Spleen (tissue), 13 donors: ENCODE measurements at places on chromosomes 5 and 9.
A peak's percentile ranks its signal among the peaks of the same experiment; 100 is the strongest.

- DNase-seq: no peak
- no peaks in the 10 kb centered on the region for H3K36me3 ChIP-seq
- H3K4me3 ChIP-seq: no peak overlapping the region
- H3K4me1 ChIP-seq: no peaks in the 10 kb centered on the region
- no peaks in the 10 kb centered on the region for H3K27me3 ChIP-seq
These were observed 410.2 kb downstream of the PRR16 start for GRCh38 chr5:120874081-120874862.

DNA sequence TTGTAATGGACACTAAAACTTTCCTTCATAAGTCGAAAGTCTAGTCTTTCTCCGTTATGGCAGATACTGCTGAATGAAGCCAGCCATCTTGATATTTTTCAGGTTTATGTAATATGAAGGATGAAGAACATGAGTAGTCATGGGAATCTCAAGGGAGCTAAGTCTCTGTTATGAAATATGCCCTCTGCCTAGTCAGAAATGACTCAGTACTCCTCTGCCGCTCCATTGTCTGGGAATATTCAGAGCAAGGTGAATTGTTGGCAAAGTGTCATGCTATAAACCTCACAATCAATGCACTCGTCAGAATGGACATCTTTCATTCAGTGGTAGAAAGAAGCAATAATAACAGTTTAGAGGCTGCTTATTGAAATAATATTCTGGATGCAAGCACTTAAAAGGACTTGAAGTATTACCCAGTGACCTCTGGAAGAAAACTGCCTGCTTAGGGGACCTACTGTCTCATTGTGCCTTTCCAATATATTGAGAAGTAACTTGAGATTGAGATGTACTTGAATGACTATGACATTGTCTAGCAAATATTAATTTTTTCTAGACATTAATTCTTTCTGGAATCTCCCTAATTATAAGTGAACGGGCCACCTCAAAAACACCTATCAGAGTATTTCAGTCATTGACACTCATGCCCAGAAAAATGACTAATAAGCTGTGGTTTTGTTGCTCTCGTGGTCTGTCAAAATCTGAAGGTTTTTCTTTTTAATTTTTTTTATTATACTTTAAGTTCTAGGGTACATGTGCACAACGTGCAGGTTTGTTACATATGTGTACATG, 1011.5 kb upstream of the ACO1 start:
- H3K36me3 ChIP-seq: no peaks in the 10 kb centered on the region
- no peaks in the 10 kb centered on the region for H3K27me3 ChIP-seq
- H3K4me3 ChIP-seq: no peak overlapping the region
- DNase-seq: no peak
- H3K4me1 ChIP-seq: no peaks in the 10 kb centered on the region

- no peaks in the 10 kb centered on the region for H3K36me3 ChIP-seq
- H3K4me3 ChIP-seq: no peak overlapping the region
- H3K4me1 ChIP-seq: no peaks in the 10 kb centered on the region
- H3K27ac ChIP-seq: no peak overlapping the region
- no peak for DNase-seq
These were observed 19.9 kb upstream of the PLPP1 start for GRCh38 chr5:55554585-55555202.

DNA sequence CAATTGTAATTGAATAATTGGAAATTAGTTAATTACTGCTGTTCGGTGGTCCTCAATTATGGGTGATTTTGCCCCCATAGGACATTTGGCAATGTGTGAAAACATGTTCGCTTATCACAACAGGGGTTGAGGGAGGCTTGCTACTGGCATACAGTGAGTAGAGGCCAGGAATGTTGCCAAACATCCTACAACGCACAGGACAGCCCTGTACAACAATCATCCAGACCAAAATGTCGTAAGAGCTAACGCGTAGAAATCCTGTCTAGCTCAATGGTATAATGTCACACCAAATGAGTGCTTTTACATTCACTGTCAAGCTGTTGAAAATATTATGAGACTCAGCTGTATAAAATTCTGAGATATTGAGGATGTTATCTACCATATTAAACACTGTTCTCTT, 464.4 kb upstream of the TUSC1 start:
- no peak for DNase-seq
- H3K36me3 ChIP-seq: no peaks in the 10 kb centered on the region
- H3K4me3 ChIP-seq: no peak overlapping the region

GRCh38 chr5:103340717-103341388, 82.3 kb downstream of the MACIR start:
- H3K36me3 ChIP-seq: no peaks in the 10 kb centered on the region
- DNase-seq: no peak
- no peaks in the 10 kb centered on the region for H3K4me1 ChIP-seq
- H3K4me3 ChIP-seq: no peak overlapping the region

DNA sequence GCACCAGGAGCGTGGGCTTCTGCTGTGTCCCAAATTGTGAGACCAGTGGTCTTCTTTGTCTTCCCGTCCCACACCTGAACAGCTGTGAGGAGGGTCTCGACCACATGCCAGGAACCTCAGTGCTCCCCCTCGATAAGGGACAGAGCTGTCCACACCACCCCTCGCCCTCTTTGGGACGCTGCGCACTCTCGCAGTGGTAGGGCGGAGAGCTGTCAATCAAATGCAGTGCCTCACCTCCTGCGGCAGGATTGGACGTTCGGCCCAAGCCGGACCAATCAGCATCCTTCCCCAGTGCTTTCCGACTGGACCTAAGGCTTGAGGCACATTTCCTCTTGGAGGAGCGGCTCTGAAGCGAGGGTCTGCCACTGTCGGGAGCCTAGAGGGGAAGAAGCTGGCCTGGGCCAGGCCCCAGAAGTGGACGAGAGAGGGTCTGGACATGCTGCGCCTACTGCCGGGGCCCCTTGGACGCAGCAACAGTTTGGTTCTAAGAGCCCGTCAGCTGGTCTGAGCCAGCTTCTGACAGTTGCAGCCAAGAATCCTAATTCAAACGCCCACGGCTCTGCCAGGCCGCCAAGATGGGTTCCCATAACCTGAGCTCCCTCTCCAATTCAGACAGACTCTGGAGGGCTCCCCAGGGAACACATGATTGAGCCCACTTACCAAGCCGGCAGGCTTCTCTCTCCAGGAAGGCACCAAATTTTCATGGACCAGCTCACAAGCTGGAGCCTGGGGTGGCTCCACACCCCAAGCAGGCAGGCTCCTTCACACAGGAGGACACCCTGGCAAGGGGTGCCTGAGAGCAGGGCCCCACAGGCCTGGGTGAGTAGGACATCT, 28.1 kb upstream of the ADAMTS2 start:
- H3K27me3 ChIP-seq: no peaks in the 10 kb centered on the region
- DNase-seq: peak; percentile 49
- H3K4me1 ChIP-seq: no peaks in the 10 kb centered on the region
- H3K27ac ChIP-seq: no peak overlapping the region
- no peak overlapping the region for H3K4me3 ChIP-seq

DNA sequence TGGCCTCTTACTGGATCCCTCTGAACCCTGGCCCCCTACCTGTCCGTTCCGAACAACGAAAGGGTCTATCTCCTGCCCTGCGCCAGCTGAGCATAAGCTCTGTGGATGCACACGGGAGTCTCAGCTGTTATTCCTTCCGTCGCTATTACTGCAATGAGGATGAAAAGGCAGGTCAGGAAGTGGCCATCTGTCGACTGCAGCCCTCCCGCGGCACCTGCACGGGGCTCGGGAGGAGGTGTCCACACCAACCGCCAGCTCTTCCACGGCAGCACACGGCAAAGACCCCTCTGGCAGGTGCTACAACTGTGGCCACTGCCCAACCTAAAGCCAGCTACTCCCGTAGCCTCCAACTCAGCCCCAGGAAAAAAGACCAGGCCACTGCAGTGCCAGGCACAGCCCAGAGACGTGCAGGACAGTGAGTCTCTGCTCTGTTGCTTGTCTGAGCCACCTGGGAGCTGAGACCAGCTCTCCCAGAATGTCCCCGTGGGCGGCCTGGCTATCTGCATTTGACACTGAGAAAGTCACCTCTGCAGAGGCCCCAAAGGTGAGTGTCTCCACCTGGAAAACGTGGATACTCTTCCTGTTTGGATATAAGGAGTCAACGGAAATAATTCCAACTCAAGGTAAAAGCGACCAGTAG, 19.1 kb downstream of the CAMSAP1 start:
- peaks cover 24% of the 10 kb centered on the region for H3K4me1 ChIP-seq
- H3K27ac ChIP-seq: peak overlapping the region; percentile 41
- H3K36me3 ChIP-seq: no peaks in the 10 kb centered on the region
- peak; percentile 47 for DNase-seq
- H3K4me3 ChIP-seq: peak overlapping the region; percentile 11

DNA sequence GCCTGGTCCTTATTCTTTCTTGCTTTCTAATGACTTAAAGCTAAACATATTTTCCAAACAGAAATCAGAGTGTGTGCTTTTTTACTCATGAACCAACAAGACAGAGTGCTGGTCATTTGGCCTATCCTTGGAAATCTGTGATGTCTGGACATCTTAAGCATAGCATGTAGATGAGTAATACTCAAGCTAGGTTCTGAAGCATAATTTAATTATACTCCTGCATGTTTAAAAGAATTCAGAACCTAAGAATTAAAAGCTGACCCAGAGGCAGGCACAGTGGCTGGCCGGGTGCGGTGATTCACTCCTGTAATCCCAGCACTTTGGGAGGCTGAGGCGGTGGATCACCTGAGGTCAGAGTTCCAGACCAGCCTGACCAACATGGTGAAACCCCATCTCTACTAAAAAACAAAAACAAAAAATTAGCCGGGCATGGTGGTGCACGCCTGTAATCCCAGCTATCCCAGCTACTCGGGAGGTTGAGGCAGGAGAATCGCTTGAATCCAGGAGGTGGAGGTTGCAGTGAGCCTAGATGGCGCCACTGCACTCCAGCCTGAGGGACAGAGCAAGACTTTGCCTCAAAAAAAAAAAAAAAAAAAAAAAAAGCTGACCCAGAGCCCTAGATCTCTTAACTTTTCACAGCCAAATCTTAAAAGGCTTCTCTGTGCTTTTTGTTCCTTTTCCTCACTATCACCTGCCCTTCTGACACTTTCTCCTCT, 16.2 kb upstream of the TJP2 start:
- H3K36me3 ChIP-seq: no peaks in the 10 kb centered on the region
- H3K27ac ChIP-seq: no peak overlapping the region
- no peak overlapping the region for H3K4me3 ChIP-seq
- H3K4me1 ChIP-seq: no peaks in the 10 kb centered on the region

DNA sequence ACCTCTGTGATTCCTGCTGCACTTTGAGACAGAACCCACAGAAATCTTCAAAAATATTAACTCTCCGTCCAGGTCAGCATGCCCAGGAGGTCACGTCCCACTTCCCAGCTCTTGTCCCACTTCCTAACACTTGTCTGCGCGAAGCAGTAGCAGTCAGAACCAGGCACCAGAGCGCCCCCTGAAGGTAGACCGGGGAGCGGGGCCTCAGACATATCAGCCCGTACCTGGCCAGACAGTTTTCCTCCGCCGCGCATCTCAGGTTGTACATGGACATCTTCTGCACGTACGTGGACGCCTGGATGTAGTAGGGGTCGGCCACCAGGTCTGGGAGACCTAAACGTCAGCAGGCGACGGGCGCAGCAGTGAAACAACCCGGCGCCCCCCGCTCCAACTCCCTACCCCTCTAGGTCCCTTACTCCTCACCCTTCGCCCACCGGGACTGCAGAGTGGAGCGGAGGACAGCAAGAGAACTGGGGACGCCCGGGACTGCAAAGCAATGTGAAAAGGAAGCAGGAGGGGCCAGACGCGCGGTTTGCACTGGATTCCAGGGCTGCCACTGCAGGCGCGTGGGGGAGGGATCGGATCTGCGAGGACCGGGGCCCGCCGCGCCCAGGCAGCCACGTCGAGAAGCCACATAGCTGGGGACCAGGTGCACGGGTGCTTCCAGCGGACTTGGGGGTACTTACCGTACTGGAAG, 1.2 kb downstream of the LOX start:
- H3K4me3 ChIP-seq: peak overlapping the region; percentile 30
- H3K27me3 ChIP-seq: peaks cover 30% of the 10 kb centered on the region
- H3K27ac ChIP-seq: no peak overlapping the region
- peak; percentile 82 for DNase-seq
- peaks cover 31% of the 10 kb centered on the region for H3K4me1 ChIP-seq

DNA sequence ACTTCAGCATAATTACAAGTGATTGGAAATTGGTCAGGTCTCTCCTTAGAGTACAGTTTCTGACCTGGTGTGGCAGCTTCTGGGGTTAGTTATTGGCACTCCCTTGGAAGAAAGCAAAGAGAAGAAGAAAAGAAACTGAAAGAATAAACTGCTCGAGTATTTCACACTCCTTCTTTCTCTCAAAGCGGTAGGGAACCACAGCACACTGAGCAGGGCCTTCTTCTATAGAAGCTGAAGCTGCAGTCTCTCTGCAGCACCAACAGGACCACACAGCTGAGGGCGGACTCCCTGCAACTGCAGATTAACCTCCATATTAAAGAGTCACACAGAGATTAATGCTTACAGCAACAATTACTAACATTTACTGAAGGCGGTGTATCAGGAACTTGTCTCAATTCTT, 152.0 kb downstream of the TRPM6 start:
- DNase-seq: no peak
- H3K36me3 ChIP-seq: no peaks in the 10 kb centered on the region
- H3K4me1 ChIP-seq: no peaks in the 10 kb centered on the region
- no peaks in the 10 kb centered on the region for H3K27me3 ChIP-seq
- no peak overlapping the region for H3K27ac ChIP-seq
